Lung (tissue), 17 donors: ENCODE measurements at places on chromosomes 6 and 20. TPM values are rescaled to one million over a fixed set of nuclear protein-coding genes. Genes with fewer than 3 reads are reported as not detected.

GRCh38 chr6:31676322-31676903, 4.5 kb downstream of the LY6G5C start:
- no peak overlapping the region for H3K27ac ChIP-seq
- H3K36me3 ChIP-seq: peaks cover 19% of the 10 kb centered on the region
- no peak for DNase-seq

- H3K27ac ChIP-seq: peak overlapping the region; percentile 69
- H3K4me3 ChIP-seq: no peak overlapping the region
- H3K4me1 ChIP-seq: peaks cover 21% of the 10 kb centered on the region
- peaks cover 1% of the 10 kb centered on the region for H3K36me3 ChIP-seq
These were observed 5.4 kb downstream of the IFNGR1 start for GRCh38 chr6:137213813-137214212.

DNA sequence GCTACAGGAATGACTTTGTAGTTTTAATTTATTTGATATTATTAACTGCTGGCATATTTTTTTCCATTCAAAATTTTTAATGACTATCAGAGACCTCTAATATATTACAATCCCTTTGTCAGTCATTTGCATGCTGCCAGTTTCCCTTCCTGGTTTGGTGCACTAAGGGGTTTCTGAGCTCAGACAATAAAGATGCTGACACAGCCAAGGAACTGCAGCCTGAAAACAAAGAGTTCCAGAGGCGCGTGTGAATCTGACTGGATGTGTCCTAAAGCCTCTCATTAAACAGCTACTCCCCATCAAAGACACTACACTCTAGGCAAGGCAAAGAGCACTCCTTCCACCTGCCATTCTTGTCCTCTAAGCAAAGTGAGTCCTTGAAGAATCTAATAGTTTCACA, 116.8 kb upstream of the DST start:
- no peak for DNase-seq
- no peak overlapping the region for H3K27ac ChIP-seq
- H3K36me3 ChIP-seq: no peaks in the 10 kb centered on the region
- peaks cover 18% of the 10 kb centered on the region for H3K4me1 ChIP-seq
- H3K27me3 ChIP-seq: no peaks in the 10 kb centered on the region

The TRIM31 gene
- total RNA-seq: 0.31 TPM

The CLPSL2 gene
- not detected for total RNA-seq
